ENCODE measurements at places on chromosomes 11 and 22.

DNA sequence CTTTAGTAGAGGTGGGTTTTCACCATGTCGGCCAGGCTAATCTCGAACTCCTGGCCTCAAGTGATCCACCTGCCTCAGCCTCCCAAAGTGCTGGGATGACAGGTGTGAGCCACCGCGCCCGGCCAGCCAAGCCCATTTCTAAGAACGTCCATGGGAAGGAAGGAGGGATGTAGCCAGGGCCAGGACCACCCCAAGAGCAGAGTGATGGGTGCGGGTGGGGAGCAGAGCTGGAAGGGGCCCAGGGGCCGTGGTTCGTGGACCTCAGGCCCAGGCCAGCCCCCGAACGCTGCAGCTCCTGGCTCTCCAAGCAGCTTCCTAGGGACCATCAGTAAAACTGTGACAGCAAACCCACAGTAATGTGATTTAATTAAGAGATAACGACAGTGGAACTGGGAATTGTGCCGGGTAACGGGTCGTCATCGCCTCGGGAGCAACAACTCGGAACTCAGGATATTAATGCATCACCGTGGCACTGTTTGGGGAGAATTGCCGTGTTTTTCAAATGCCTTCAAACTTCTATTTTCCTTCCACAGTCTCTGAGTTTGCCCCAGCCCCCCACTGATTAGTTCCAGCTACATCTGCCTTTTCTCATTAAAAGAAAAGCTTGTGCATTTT, 74.3 kb downstream of the BRD1 start:
- no peak for DNase-seq

DNA sequence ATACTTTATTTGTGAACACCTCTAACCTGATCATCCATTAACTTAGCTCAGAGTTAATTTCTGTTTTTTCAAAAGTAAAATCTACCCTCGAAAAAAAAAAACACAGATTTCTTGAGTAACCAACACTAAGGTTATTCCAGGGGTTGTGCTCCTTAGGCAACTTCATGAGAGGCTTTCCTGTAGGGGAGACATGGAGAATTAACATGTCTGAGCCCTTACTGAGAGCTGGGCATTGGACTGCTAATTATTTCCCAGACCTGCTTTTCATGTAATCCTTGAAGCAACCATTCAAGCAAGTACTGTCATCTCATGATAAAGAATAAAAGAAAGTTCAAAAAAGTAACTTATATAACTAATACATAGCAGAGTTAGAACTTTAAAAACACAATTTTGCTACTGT, 13.5 kb upstream of the UPB1 start:
- DNase-seq: no peak

DNA sequence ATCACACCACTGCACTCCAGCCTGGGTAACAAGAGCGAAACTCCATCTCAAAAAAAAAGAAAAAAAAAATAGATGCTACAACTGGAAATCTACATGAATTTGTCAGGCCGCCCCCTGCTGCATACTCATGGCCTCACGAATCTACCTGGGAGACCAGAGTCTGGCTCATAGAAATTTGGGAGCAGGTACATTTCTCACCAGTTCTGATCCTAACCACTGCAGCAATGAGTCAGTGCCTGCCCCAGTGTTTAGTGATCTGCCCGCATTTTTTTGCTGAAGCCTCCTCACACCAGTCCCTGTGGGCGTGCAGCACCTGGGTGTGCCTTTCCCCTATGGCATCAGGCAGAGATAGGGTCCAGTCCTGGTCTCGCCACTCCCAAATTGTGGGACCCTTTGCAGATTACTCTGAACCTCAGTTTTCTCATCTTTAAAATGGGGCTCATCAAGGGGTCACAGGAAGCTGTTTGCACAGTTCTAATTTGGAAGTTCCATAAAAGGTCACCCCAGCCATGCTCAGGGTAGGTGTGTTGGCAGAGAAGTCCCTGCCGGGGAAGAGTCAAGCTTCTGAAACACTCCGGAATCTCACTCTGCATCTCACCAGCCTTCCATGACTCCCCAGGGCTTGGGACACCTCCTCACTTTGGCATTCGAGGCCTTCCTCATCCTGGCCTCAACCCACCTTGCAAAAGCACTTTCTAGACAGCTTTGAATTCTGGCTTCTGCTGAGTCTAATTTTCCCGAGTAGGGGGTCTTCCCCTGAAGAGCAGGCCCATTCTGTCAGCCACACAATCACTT, 39.3 kb upstream of the LINC01488 start:
- no peak for DNase-seq

DNA sequence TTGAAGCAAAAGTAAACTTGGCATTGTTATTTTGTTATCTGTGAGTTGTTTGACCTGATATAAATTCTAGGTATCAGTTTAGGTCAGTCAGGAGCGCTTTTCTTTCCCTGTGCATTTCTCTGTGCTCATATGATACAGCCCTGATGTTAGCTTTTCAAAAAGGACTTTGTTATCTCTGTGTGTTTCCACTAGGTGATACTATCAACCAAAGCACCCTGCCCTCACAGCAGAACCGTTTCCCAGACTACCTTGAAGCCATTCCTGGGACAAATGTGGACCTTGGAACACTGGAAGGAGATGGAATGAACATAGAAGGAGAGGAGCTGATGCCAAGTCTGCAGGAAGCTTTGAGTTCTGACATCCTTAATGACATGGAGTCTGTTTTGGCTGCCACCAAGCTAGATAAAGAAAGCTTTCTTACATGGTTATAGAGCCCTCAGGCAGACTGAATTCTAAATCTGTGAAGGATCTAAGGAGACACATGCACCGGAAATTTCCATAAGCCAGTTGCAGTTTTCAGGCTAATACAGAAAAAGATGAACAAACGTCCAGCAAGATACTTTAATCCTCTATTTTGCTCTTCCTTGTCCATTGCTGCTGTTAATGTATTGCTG, 87.7 kb upstream of the BIRC3 start:
- DNase-seq: no peak

DNA sequence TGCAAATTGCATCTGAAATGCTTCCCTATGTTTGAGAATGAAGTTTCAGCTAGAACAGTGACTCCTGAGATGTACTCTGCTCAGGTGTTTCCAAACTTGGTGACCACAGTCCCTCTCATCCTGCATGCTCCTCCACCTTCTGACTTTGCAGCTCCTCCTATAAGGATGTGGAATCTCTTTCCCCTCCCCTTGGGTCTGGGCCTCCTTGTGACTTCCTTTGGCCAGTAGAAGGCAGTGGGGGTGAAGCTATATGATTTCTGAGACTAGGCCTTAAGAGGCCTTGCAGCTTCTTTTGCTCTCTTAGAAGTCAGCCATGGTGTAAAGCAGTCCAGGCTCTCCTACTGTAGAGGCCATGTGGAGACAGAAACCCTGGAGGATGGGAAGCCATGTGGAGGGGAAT, 50.7 kb downstream of the CSF2RB start:
- DNase-seq: no peak

DNA sequence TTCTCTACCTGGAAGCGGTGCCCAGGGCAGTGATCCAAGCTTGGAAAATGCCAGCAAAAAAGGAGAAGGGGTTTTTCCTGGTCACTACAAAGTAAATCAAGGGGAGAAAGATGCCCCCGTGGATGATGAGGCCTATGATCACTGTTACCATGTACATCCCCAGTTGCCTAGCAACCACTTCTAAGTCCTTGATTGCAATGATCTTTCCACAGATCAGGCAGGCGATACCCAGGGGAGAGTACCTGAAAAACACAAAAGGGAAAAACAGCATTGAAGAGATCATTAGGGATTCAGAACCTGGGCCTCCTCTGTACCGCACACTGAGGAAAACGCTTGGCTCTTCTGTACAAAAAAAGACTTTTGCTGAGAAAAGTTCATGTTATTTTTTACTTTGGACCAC, 127.1 kb downstream of the SLC1A2 start:
- DNase-seq: no peak

- no peak for DNase-seq
These were observed 20.9 kb upstream of the MPPED1 start for GRCh38 chr22:43390872-43391271.

GRCh38 chr11:104916442-104916841, 18.2 kb upstream of the CASP12 start:
- DNase-seq: no peak

DNA sequence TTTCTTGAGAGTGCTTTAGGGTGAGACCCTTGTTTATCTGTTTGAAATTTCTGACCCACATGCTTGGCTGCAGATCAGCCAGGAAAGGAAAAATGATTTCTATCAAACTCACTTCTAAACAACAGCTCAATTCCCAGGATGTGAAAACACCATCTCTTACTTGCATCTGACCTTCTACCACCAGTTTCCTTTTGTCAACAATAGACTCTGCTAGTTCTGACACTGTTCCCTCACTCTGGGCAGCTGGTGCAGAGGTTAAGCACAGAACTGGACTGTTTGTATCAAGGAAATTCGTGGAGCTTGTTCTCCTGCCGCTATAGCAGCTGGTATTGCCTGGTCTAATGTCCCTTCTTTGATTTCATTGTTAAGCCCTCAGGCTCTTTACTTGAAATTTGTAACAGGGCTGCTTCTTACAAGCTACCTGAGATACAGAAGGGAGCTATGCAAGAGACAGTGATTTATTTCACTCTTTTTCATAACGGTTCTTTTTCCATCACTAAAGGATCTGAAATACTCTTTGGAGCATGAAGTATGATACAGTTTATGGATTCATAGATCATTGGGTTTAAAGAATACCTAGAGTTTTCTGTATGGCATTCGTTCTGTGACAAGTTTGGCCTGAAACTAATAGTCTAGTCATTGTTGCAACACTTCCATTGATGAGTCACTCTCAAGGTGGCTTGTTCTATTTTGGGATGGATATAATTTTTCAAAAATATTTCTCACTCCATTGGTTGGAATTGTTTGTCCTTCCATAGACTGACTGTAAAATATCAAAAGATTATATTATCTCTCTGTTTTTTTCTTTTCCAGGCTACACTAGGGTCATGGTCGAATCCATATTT, 178.2 kb upstream of the ZC3H12C start:
- no peak for DNase-seq

- DNase-seq: no peak
These were observed 96.8 kb downstream of the TTC28 start for GRCh38 chr22:28582806-28583205.

DNA sequence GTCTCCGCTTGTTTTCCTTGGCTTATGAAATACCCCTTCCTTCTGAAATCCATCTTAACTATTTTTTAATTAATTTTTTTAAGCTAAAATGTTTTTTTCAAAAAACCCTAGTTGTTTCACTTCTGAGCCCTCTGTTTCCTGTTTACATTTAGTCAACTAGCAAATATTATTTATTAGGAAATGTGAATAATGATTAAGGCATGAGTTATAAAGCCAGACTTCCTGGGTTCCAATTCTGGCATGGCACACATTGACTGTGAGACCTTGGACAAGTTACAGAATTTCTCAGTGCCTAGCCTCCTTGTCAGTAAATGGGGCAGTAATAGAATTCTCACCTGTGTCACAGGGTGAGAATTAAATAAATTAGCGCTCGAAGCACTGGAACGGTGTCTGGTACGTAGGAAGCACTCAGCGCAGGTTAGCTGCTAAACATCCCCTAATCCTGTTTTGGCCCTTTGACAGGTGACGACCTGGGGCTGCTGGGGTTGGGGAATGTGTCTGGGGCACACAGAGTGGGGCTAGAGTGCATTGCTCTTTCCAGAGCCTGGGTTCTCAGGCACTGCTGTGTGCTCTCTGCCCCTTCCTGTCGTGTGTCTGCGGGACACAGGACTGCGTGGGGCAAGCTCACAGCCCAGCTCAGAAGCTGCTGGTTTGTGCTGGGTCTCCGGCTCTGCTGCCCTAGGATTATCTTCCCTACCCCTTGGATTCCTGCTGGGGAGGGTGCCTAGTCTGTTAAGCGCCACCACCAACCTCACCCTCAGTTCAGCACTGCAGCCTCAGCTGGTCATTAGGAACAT, 13.1 kb downstream of the PANX1 start:
- DNase-seq: no peak

DNA sequence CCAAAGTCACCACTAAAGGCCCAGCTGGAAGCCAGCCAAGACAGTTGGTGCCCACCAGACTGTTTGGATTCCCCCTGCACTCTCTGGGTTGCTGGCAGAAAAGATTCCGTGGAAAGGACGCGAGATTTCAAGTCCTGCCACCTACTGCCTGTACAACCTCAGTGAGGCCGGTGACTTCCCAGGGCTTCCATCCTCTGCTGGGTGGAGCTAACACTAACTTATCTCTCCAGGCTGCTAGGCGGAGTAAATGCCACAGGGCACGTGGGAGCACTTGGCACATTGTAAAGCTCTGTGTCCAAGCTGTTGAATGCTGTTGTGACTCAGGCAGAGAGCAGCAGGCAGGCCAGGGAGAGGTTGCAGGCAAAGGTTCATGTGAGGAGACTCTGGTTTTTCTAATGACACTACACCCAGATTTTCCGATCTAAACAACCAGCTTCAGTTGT, 50.9 kb upstream of the CDON start:
- DNase-seq: no peak

All from activated T-cell treated with anti-CD3 and anti-CD28 coated beads, Interleukin-2, amount 50 U/mL, for 48 hours (primary cell).